T-helper 2 cell treated with Interferon-gamma antibody and Interleukin-4, amounts not matched to agents 100 ng/mL and 5 ng/mL, for 36 hours (primary cell): ENCODE measurements at places on chromosomes 11 and 22. TPM values are rescaled to one million over a fixed set of nuclear protein-coding genes. Genes with fewer than 3 reads are reported as not detected.

Gene ALDH3B1
- not detected in 2 replicates for total RNA-seq

Gene TP53AIP1
- not detected in 2 replicates for total RNA-seq

Gene UBQLNL
- 0.09 and 0.18 TPM in 2 replicates for total RNA-seq

Gene VWA5A
- total RNA-seq: 4.3 and 4.5 TPM in 2 replicates

Gene OR8D4
- total RNA-seq: not detected in 2 replicates
